Sciatic nerve (tissue), 2 donors: ENCODE measurements at places on chromosomes 6 and 20. TPM values are rescaled to one million over a fixed set of nuclear protein-coding genes. Genes with fewer than 3 reads are reported as not detected.

DNA sequence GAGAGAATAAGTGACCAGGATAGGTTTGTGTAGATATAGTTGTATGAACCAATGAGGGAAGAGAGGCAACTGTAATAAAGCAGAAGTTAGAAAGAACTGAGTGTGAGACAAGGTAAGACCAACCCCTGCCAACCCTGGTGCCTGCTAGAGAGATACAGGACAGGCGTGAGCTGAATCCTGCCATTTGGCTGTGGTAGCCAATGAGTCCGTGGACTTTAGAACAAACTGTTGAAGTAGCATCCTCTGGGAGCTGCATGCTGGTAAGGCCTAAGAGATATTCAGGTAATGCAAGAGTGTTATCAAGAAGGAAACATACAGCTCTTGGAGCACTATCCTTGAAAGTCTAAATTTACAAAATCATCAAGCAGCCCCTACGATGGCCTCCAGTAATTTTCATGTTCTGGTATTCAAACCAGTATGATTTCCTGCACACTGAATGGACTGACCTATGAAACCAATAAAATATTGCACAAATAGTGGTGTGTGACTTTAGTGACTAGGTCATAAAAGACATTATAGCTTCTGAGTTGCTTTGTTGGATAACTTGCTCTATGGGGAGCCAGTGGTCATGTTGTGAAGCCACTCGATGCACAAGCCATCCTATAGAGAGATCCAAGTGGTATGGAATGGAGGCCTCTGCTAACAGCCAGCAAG is 24.0 kb downstream of the BTBD3 start:
- DNase-seq, result no peak

DNA sequence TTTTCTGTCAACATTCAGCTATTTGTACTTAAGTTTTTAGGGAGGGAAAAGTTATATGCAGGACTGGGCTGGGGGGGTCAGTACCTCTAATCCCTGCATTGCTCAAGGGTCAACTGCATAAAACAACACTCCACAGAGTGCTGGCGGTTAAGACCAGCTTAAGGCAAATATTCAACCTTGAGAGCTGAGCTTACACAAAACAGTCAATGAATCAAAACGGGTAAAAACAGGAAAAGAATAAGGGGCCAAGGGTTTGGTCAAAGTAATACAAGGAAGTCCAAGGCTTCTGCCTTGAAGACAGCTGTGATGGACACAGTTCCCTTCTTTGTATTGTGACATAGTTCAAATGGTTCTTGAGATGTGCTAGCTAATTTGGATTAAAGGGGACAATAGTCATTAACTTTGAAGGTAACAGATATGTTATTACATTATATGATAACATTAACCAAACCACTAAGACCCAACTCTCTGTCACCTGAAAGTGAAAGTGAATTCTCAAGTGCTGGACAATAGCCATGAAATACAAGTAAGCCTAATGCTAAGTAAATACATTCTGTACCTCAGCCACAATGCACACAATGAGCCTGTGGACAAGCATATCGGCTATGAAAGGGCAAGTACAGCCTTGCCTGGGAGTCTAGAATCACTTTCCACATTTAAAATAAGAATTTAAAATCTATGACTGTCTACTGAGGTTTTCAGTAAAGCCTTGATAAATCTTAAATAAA is 106.8 kb downstream of the PDE10A start:
- no peak for DNase-seq

DNA sequence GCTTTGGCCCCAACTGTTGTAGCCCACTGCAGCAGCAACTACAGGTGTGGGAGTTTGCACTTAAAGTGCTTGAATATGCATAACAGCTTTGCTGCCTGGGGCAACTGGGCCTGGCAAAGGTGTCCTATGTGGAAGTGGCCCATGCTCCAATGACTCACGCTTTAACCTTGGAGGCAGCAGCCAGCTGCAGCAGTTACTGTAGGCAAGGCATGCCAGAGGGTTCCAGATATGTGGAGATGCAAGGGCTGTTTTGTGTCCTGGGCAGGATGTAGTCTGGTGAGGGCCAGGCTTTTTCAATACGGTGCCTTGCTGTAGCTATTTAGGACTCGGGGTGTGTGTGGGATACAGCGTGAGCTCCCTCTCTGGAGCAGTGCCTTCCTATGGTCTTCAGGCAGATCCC is 150.3 kb downstream of the NKAIN2 start:
- DNase-seq, result no peak

DNA sequence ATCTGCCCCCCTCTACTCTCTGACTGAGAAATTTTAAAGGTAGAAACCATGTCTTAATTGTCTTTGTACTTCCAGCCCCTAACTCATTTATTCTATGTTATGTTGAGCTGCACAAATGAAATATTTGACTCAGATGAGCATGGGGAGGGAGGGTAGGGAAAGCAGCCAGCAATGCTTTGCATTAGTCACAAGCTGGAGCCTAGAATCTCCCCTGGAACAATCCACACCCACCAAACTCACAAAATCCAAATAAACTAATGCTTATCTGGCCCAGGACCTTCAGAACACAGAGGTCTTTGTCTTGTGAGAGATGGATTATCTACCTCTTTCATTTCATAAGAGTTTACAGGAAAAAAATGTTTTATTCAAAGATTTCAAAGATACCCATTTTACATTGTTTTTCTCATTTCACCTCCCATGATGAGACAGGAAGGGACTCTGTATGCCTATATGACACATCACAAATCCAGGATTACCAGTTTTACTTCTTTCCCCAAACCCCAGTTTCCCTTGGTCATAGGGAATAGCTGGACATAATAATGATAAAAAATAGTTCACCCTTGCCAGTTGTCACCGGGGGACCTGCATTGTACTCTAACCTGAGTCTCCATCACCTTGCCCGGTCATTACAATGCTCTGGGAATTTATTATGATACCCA is 466.9 kb downstream of the KIF16B start:
- DNase-seq, result no peak

The CCND3 gene
- 62.9 TPM for total RNA-seq

The BMP2 gene
- 6.1 TPM for total RNA-seq

DNA sequence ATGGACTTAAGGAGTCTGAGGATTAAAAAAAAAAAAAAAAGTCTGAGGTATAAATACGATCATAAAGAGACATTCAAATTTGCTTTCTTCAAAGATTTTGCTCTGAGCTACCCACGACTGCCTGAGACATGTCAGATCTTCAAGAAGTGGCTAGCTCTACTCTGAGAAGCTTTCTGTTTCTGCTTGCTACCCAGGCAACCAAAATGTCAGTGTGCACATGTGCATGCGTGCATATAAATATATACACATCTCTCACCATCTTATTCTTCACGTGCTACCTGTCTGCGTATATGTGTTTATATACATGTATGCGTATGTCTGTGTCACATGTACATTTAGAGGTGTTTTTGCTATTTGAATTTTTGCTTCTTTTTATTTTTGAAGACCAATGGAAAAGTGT is 299.6 kb upstream of the STXBP5 start:
- DNase-seq, result no peak

- no peak for DNase-seq
These were observed 439.6 kb downstream of the DOK5 start for GRCh38 chr20:54914995-54915394.

The CFAP61 gene
- 0.40 TPM for total RNA-seq

GRCh38 chr20:31540406-31540805 is 26.2 kb downstream of the HM13 start:
- no peak for DNase-seq

DNA sequence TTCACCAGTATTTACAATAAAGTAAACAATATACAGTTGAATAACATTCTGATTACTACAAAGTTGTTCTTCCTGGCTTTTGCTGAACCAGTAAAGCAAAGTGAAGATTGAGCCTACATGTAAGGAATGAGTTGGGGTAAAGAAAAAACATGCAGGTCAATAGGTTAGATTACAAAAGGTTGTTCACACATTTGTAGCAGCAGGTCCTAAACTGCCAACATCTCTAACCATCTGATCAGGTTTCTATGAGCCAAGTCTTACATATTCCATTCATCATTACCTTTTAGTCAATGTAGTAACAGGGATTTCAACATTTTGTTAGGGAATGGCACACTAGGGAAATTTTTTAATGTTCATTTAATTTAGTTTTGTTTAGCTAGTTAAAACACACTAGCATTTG is 9.3 kb upstream of the CALHM6 start:
- no peak for DNase-seq

GRCh38 chr20:45509091-45509490 is 6.3 kb downstream of the SPINT3 start:
- no peak for DNase-seq

DNA sequence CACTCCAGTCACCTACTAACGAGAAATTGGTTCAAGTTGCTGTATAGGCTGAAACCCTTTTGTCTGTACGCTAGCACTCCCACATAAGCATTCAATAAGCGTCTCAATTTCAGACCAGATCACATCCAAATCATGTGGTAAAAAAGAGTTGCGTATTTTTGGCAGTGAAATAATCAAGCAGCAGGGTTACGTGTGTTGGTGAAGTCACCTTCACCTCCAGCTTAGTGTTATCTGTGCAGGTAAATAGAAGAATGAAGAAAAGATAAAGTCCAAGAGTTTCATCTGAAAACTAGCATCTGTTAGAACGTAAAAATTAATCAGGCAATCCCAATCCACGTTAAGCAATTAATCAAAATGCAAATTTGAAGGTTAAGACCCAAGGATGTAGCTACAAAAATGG is 11.3 kb downstream of the SSR1 start:
- DNase-seq, result no peak

The MMP24 gene
- 0.49 TPM for total RNA-seq
